DMS153 (cell line): ENCODE measurements at places on chromosomes 5 and 9.
A peak's percentile ranks its signal among the peaks of the same experiment; 100 is the strongest.

DNA sequence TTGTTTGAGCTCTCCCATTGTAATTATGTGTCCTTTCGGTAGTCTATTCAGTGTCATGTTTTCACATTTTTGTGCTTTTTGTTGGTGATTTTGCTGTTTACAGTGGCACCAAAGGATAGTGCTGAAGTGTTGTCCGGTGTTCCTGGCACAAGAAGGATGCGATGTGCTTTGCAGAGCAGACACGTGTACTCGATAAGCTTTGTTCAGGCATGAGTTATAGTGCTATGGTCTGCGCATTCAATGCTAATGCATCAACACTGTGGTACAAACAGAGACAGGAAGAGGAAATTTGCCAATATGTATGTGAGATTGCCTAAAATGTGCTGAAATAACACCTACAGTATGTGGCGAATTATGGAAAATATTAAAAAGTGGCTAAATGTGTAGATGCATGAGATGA, 913.4 kb upstream of the ACO1 start:
- DNase-seq = peak; percentile 23

GRCh38 chr9:133930046-133930681, 62.0 kb downstream of the VAV2 start:
- DNase-seq = no peak

- DNase-seq = peak; percentile 5
Measured at GRCh38 chr9:120257483-120257882, 322.5 kb downstream of the CDK5RAP2 start.

- no peak for DNase-seq
Measured at GRCh38 chr5:165161204-165161603, 1655.8 kb downstream of the MAT2B start.

DNA sequence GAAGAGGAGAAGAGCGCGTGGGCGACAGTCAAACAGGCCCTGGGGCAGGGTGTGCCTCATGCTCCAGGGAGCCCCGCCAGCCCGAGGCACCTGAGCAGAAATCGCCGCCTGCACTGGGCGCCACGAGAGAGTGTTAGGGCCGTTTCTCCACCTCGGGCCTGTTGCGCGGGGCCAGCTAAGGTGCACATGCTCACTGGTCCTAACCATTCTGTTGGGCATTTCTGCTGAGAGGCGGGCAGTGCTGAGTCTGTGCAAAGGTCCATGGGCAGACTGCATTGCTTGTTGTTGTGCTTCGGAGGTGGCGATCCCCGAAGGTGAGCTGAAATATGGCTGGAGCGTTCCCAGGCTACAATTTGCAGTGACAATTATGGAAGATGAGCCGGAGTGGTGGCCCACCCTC, 367.8 kb upstream of the SPATA31A5 start:
- DNase-seq = no peak

DNA sequence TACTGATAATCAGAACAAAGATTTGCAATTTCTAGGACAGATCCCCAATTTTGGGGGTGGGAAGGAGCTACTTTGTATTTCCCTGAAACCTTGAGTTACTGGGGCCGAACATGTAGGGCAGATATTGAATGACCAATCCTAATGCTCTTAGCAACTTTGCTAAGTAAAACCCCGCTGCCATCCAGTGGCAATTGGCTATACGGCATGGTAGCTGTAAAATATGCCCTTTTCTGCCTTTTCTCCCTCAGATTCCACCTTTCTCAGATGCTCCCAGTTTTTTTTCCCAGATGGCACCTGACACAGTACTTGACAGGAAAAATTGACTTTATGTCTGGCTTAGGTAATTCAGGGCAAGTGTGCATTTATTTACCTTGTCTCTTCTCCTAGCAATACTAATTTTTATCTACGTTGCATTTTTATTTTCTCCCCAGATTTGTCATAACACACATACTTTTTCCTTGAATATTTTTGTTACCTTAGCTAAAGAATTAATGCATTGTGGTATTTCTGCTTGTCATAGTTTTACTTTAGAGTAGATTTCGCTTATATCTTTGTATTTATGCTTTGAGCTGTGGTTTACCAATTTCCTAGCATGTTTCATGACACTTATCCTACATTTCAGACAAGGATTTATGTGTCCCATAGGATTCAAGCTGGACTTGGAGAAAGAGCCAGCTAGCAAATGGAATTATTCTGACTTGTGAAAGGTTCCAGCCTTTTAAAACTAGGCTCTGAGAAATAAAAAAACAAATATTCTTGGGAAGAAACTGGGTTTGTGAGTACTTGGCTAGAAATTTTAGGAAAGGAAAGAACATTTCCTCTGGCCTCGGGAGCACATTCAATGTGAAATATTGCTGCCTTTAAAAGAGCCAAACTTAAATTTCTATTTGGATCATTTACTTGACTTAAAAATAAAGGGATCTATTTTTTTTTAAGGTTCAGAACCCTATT, 37.4 kb downstream of the PIK3R1 start:
- DNase-seq = peak; percentile 13

DNA sequence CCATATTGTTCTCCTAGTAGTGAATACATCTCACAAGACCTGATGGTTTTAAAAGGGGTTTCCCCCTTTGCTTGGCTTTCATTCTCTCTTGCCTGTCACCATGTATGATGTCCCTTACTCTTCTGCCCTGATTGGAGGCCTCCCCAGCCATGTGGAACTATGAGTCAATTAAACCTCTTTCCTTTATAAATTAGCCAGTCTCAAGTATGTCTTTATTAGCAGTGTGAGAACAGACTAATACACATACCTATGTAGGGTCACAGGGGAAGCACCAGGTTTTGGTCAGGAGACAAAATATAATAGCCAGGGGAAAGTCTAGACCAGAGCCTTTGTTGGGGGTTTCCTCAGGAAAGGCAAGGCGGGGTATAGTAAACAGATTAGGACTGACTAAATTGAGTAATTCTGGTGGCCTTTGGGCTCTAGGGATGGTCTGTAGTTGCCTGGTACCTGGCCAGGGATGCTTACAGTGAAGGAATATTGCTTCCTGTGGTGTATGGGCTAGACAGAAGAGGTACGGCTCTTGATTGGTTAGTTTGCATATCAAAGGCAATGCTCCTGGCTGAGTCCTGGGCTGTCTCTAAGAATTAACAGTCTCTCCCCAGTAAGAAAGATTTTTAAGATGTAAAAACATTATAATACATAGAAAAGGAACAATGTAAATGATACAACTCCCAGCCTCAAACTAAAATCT, 254.5 kb downstream of the ELAVL2 start:
- DNase-seq = no peak

DNA sequence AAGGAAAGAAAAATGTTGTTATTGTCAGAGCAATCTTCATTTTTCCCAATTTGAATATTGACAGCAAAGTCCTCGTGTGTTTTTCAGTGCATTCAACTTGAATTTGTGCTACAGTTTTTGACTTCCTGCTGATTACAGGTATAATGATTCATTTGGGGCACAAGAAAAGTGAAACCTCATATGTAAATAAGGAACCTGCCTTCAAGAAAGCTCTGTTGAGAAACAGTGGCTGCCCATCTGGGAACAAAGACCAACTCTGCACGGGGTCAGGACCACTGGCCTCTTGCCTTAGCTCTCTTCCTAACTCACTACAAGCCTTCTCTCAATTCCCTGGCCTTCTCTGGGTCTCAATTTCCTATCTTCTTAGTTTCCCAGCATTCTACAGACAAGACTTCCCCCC, 21.0 kb downstream of the TIMD4 start:
- no peak for DNase-seq

DNA sequence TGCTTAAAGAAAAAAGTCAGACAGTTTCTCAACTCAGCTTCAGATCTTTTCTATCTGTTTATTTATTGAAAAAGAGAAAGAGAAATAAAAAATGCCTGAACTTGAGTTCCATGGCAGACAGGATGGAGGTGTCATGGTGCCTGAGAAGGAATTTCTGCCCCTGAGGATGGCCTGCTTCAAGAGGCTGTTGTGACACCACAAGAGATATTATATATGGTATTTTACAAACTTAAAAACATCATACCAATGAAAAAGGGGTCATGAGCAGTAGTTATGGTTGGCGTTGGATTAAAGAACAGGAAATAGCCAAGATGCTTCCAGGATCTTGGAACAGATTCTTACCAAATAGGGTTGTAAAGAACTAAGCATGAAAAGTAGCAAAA, 344.6 kb downstream of the GLIS3 start:
- no peak for DNase-seq
